ENCODE measurements at places on chromosomes 7 and 10.

DNA sequence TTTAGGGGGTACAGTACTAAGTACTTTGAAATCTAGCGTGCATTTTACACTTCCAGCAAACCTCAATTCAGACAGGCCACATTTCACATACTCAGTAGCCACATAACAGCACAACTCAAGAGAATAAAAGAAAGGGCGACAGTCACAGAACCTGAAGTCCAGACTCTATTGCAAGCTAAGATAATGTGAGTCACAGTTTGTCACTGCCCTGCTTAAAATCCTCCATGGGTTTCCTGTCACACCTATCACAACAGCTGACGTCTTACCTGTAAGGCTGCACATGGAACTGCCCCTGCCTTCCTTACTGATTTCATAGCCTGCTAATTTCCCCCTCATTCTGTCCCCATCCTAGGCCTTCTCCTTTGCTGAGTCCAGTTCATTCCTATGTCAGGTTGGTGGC lies 16.1 kb upstream of the CDK14 start:
- DNase-seq = no peak

DNA sequence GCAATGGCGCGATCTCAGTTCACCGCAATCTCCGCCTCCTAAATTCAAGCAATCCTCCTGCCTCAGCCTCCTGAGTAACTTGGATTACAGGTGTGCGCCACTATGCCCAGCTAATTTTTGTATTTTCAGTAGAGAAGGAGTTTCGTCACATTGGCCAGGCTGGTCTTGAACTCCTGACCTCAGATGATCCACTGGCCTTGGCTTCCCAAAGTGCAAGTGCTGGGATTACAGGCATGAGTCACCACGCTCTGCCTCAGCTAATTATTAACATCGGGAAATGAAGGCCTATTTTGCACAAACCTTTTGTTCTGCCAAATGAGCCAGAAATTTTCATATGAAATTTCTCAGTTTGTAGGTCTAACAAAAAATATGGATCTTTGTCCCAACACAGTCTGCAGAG lies 106.7 kb upstream of the ODAD2 start:
- no peak for DNase-seq

- no peak for DNase-seq
Measured at GRCh38 chr10:43199088-43199683, 60.9 kb downstream of the CSGALNACT2 start.

- DNase-seq = no peak
Measured at GRCh38 chr10:88791924-88792323, 10.6 kb upstream of the LIPM start.

DNA sequence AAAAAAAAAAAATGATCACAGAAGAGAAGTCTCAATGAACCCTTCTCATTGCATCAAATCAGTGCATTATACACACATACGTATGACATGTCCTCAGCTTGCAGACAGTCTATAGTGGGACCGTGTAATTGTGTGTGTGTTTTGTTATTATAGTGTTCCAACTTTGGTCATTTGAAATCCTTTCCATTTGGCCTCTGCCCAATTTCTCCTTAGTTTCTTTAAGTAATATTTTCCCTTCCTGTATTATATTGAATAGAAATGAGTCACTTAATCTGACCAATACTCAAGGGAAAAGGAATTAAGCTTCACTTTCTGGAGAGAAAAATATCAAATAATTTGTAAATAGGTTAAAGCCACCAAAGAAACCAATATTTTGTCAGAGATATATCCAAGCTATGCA lies 415.5 kb upstream of the SORCS1 start:
- no peak for DNase-seq

- DNase-seq = no peak
Measured at GRCh38 chr7:10930551-10930950, 43.1 kb upstream of the PHF14 start.

DNA sequence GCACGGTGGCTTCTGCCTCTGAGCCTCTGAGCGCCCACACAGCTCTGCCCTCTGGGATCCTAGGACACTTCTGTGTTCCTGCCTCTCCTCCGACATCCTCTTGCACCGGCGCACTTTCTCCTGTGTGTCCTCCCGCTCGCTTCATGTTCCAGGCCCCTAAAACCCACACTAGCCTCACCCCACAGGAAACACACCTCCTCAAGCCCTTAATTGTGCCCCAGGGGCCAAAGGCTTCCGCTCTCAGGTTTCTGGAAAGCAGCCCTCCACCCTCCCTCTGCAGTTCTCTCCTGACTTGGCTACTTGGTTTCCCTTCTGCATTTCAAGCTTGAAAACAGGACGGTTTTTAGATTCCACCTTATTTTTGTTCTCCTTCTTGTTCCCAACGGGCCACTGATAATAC lies 7.3 kb downstream of the GFRA1 start:
- no peak for DNase-seq

DNA sequence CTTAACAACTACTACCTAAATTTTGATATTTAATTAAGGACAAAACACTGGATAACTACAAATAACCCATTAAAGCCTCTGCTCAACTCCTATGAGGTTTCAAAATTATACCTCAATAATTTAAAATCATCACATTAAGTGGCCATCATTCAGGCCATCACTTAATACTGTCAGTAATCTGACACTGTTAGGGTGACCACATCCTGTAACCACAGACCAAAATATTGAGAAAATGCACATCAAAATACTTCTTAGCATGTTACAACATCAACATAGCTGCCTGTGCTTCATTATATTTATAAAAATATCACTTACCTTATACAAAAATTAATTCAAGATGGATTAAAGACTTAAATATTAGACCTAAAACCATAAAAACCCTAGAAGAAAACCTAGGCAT lies 23.3 kb downstream of the SEM1 start:
- no peak for DNase-seq

Measured in activated CD8-positive, alpha-beta memory T cell treated with anti-CD3 and anti-CD28 coated beads, Interleukin-2, amount 50 U/mL, for 48 hours (primary cell).